ENCODE measurements at places on chromosomes 7 and 10.

DNA sequence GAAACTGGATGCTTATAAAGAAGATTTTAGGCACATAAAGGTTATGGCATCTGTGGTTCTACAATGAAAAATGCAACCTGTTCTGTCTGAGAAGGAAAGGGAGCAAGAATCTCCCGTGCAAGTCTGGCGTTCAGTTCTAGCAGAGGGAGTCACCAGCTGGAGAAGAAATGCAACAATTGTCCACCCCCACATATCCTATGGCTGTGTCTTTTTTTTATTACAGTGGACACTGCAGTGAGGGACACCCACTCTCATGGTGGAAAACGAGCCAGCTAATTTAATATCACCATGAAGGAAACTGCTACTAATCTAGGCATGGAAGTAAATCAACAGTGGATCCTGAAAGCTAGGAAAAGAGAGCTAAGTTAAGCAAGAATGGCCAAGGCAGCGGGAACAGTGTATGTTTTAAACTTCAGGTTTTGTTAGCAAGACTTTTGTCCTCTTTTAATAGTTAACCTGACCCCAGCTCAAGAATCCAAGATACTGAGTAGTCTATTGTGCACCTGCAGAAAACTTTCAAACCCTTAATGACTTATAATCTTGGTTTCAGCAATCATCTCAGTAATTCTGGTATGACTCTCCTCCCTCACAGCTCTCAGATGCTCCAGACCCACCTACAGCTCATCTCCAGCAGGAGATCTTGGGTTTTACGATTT, 149.3 kb downstream of the FGFR2 start:
- DNase-seq: no peak

DNA sequence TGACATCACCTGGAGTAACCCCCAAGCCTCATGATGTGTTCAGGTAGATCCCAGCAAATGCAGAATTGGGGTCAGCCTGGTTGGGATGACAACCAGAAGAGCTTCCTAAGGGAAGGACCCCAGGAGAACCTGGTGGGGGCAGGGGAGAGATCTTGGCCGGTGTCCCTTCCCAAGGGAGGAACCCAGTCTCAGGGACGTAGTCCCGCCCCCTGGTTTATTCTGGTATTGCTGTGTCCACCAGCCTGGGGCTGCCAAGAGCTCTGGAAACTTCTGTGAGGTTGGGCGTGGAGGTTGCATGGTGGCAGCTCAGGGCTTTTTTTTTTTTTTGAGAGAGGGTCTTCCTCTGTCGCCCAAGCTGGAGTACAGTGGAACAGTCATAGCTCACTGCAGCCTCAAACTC, 19.4 kb downstream of the GTF2IRD1 start:
- no peak for DNase-seq

DNA sequence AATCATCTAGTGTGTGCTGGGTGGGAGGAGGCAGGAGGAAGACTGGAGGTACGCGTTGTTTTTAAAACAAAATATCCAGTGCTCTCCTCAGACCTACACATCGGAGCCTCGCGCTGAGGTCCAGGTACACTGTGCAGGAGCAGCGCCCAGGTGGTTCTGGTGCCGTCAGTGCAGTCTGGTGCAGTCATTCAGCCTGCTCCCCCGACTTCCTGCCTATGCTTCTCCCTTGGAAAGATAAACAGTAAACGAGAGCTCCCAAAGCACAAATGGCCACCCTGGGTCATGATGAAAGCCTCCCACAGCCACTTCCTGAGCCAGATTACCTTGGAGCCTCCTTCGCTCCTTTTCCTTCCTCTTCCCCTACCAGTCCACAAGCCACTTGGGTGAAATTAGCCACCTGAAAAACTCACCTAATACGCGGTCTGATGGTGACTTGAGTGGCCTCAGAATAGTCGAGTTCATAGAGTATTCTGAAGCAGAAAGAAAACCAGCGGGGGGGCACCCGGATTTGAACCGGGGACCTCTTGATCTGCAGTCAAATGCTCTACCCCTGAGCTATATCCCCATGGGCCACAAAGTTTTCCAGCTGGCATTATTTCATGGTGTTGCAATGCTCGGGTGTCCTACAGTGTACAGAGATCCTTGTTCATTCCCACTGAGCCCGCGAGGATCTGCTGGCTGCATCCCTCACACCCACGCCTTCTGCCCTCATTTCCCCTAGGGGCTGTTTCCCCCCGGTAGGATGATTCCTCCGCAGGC, 82.5 kb downstream of the ZNF467 start:
- no peak for DNase-seq

DNA sequence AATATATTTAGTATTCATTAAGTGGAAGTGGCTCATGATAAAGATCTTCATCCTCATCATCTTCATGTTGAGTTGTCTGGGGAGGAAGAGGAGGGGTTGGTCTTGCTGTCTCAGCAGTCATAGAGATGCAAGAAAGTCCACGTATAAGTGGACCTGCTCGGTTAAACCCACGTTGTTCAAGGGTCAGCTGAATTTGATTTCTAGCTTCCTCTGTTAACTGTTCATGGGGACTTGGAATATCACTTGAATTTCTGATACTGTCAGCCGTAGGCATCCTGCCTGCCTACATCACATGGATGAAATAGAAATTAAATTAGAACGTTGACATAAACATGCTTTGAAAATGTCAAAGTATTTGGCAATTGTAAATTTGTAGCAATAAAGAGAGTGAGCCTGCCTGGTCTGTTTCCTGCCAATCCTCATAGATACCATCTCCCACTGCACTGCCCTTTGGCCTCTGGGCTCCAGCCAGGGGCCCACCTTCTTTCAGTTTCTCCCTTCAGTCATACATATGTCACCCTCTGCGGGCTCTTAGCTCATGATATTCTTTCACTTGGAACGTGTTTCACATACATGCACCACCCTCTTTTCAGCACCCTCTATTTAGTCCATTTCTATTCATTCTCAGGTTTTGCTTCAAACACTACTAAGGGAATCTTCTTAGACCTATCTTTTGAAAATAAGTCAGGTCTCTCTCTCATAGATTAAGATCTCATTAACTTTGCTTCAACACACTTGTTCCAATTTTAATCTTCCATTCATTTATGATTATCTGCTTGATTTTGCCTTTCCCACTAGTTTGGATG, 376.3 kb downstream of the IPMK start:
- no peak for DNase-seq

- DNase-seq: no peak
These were observed 231.1 kb downstream of the TFEC start for GRCh38 chr7:115799430-115799829.

DNA sequence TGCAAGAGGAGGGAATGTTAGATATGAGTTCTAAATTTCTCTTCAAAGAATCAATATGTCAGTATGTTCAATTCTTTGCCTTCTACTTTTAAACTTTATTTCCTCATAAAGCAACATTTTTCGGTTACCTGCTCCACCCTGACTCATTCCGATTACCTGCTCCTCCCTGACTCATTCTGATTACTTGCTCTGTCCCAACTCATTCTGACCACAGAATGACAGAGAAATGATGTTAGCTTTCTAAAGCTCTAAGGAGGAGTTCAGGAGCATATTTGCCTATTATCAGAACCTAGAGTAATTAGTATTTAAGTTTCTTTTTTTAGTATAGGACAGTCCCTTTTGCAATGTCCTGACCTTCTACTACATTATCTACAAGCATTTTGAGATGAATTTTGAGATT, 24.5 kb upstream of the PPP1R9A start:
- DNase-seq: no peak

- no peak for DNase-seq
These were observed 562.4 kb upstream of the C7orf33 start for GRCh38 chr7:148028165-148028564.

DNA sequence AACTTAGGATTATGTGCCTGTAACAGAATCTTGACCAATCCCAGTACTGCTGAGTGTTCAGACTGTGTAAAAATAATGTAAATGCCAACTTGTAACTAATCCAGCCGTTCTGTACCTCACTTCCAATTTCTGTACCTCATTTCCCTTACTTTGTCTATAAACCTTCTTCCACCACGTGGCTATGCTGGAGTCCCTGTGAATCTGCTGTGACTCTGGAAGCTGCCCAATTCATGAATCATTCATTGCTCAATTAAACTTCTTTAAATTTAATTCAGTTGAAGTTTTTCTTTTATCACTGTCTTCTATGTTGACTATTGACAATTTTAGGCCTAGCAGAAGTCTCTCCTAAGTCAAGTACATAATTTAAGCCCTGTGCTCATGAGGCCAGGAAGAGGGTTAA, 215.3 kb upstream of the RHOBTB1 start:
- DNase-seq: no peak

DNA sequence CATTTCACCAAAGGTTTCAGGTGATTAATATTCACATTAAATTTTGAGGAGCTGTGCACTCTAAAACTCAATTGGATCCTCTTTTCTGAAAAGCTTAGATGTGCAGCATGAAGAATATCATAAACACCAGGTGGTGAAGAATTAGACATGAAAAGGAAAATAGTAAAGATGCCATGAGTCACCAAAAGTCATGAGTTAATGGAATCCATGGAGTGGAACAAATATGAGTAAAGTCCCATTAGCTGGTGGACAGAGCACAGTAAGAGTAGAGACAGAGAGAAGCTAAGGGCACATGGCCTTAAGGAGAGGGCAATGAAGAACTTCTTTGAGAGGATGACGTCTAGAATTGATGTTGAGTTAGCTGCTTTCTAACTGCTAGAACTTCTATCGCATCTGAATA, 271.6 kb downstream of the CSTF2T start:
- DNase-seq: no peak

DNA sequence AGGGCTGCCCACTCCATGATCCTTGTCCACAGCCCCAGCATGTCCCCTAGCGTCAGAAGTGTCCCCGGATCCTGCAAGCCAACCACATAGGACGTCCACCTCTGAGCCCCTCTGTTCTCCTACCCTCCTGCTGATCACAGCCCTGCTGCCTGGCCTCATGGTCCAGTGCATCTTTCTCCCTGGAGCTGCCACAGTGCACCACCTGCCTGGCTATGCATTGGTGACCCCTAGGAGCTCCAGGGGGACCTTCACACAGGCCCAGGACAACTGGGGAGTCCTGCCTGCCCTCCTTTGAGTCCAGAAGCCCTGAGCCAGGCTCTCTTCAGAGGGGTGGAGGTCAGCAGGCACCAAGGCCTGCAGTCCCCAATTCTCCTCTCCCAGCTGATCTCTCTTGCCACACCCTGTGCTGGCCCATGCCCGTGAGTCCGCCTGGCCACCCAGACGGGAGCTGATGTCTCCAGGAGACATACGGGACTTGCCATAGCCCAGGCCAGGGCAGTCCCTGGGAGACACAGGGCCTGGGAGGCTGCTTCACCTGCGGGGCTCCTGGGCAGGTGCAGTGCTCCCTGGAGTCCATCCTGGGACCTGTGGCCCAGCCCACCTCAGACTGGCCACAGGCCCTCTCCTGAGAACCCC, 77.4 kb upstream of the RET start:
- no peak for DNase-seq

GRCh38 chr10:12332572-12333379, 16.6 kb upstream of the CAMK1D start:
- DNase-seq: no peak

GRCh38 chr7:20454202-20454601, 123.5 kb downstream of the ITGB8 start:
- DNase-seq: no peak

DNA sequence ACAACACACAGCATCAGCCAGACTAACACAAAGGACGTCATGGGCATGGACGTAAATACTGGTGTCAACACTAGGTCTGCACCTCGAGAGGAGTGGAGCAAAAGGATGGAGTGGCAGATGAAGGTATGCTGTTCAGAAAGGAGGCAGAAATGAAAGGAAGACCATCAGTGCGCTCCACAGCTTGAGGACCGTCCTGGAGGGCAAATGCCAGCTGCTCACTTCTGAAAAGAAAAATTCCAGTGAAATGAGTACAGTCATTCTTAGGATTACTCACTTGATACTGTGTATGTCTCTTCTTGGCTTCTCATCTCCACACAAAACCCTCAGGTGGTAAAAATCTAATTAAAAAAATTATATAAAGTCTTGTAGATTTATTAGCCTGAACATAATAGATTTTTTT, 44.8 kb downstream of the EGFR start:
- no peak for DNase-seq

DNA sequence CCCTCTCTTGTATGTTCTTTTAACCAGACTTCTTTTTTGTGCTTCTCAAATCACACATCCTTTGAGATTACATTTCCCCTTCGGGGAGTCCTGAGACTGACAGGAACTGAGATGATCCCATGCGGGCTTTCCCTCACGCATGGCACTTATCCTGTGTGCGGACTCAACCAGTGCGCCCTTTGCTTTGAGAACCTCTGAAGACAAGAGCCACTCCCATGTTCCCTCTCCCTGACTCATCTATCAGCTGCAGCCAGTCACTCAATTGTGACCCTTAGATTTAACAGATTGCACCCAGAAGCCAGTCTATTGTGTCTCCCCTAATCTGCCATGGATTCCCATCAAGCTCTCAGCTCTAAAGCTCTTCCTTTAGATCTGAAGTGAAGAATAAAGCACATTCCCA, 353.9 kb upstream of the MEOX2 start:
- no peak for DNase-seq

DNA sequence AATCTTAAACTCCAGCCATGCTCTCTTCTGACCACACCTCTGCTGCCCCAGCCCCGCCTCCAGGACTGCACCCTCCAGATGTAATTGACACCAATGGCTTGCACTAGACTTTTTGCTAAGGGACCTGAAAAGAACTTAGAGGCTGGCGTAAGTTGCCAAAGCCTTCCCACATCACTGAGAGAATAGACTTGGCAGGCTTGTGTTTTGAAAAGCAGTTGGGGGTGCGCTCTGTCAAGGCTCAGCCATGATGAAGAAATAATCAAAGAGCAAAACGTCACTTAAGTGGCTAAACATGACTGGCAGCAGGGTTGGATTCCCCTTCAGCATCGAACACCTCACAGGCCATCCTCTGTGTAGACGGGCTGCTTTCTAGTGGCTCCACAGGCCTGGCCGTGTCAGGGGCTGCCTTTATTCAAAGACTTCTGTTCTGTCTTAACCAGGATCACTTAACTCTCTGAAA, 195.2 kb upstream of the C7orf33 start:
- DNase-seq: no peak

- no peak for DNase-seq
These were observed 4.5 kb downstream of the ZKSCAN1 start for GRCh38 chr7:100019908-100020307.

DNA sequence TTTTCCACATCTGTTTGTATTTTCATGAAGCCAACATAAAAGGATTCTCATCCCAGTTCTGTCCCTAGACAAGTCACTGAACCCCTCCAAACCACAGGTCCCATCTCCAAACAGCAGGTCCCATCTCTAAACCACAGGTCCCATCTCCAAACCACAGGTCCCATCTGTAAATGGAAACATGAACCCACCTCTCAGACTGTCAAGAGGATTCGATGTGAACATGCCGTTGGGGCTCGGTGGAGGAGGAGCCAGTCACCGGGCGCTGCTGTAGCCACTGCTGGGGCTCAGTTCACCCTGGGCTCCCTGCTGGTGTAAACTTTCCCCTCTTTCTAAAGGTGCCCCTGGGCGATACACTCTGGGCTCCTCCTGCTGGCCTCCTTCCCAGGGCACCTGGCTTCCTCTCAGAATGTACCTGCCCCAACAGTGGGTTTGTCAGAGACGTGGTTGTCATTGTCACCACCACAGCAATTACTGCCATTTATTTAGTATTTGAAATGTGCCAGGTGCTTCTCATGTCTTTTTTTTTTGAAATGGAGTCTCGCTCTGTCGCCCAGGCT, 13.0 kb downstream of the LHPP start:
- no peak for DNase-seq

GRCh38 chr10:115095758-115096157, 2.6 kb downstream of the ATRNL1 start:
- no peak for DNase-seq
